Stimulated activated CD8-positive, alpha-beta memory T cell treated with anti-CD3 and anti-CD28 coated beads, Interleukin-15, amount 100 ng/mL, for 1 hour (primary cell): ENCODE measurements at places on chromosomes 12 and 14.

- DNase-seq, result no peak
These were observed at the start of gene CD9 for GRCh38 chr12:6200256-6201212. CD9 (plus strand) TSS chr12:6200400; CDS start chr12:6200500, 100 bp downstream.

DNA sequence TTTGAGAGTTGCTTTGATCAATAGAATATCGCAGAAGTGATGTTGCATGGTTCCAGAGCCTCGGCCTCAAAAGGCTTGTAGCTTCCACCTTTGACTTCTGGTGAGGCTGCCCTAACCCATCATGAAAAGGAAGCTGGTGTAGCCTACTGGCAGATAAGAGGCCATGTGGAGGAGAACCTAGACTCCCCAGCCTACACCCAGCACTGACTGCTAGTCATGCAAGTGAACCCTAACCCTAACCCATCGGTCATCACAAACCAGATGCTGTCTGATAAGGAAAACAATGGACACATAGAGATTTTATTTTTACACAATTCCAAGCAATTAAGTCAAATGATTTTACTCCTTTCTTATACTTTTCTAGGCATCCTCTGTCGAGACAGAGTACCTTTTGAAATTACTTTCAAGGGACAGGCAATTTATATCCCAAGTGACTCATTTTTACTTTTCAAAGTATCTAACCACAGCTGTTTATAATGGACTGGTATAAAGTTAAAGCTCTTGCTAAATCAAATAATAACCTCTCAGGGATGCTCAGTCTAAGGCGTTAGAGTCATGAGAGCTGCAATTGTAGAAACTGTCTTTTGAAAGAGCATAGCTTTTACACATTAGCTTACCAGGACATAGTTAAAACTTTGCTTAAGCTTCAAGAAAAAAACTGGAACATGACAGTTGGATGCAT is 17.6 kb downstream of the PTPRB start:
- DNase-seq, result no peak

- no peak for DNase-seq
These were observed 31.9 kb upstream of the PAPOLA start for GRCh38 chr14:96470331-96470730.

DNA sequence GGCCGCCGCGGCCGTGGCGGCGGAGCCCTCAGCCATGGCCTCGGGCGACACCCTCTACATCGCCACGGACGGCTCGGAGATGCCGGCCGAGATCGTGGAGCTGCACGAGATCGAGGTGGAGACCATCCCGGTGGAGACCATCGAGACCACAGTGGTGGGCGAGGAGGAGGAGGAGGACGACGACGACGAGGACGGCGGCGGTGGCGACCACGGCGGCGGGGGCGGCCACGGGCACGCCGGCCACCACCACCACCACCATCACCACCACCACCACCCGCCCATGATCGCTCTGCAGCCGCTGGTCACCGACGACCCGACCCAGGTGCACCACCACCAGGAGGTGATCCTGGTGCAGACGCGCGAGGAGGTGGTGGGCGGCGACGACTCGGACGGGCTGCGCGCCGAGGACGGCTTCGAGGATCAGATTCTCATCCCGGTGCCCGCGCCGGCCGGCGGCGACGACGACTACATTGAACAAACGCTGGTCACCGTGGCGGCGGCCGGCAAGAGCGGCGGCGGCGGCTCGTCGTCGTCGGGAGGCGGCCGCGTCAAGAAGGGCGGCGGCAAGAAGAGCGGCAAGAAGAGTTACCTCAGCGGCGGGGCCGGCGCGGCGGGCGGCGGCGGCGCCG is 381 bp downstream of the YY1 start:
- no peak for DNase-seq

GRCh38 chr12:54773593-54773992 is 80.7 kb upstream of the MUCL1 start:
- DNase-seq, result no peak

GRCh38 chr12:16281157-16281556 is 3.7 kb upstream of the SLC15A5 start:
- DNase-seq, result no peak

GRCh38 chr14:75372260-75372659 is 55.6 kb upstream of the JDP2 start:
- no peak for DNase-seq

DNA sequence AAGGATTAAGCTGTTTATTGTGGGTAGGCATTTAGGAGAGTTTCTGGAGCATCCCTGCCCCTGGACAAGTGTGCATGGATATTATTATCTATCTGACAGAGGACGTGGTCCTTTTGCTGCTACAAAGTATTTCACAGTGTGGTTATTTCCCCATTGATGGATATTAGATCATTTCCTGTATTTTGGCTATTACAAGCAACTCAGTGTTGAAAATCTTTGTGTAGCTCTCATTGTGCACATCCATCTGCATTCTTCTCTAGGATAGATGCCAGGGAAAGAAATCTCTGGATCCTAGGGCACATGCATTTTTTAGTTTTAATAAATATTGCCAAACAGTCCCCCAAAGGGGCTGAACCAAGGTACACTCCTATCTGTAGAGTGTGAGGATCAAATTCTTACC is 154.3 kb upstream of the SRRM4 start:
- DNase-seq, result no peak

- DNase-seq, result no peak
These were observed 5.4 kb downstream of the SRSF5 start for GRCh38 chr14:69772082-69773017.

- DNase-seq, result no peak
These were observed 6.7 kb downstream of the NR4A1 start for GRCh38 chr12:52057638-52058576.

- no peak for DNase-seq
These were observed 440.4 kb downstream of the ADAMTS20 start for GRCh38 chr12:43111608-43112007.

- DNase-seq, result no peak
These were observed 43.0 kb downstream of the GLRX5 start for GRCh38 chr14:95577870-95578269.

- DNase-seq, result no peak
These were observed 598 bp downstream of the RASSF9 start for GRCh38 chr12:85835426-85836196.

- DNase-seq, result no peak
These were observed 26.3 kb downstream of the KLRK1 start for GRCh38 chr12:10363658-10363913.

- DNase-seq, result no peak
These were observed 56.6 kb downstream of the TTC9 start for GRCh38 chr14:70698288-70698687.

GRCh38 chr12:117328556-117329100 is 32.8 kb downstream of the NOS1 start:
- DNase-seq, result no peak

DNA sequence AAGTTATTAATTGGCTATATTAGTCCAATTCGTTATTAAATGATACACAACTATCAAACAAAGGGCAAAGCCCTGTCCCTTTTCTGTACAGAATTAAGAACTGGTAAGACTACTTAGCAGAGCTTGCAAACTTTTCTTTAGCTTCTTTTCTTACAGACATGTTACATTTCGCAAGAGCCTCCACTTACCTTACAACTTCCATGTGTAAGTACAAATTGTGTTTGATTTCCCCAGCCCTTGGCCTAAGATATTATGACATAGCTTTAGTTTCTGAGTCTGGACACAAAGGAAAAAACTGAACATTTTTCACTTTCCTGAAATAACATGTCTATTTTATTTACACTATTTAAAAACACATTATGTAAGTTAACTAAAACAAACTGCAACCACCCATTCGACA is 1.7 kb downstream of the ATF7 start:
- no peak for DNase-seq

- no peak for DNase-seq
These were observed 46.5 kb downstream of the SPATS2 start for GRCh38 chr12:49413796-49414195.

DNA sequence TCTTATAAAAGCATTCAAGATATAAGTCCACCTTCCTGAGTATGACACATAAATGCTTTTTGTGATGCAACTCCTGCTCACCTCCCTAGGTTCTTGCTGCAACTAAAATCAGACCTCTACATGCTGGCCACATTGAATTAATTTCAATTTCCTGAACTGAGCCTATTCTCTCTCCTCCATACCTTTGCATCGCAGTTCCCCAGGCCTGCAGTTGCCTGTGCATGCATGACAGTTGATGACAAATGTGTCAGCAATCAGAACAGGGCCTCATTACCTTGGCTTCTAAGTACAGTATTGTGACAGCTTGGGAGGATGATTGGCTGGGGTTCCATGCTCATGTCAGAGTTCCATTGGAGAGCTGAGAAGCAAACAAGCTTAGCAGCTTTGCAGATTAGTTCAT is 3.9 kb upstream of the TM7SF3 start:
- no peak for DNase-seq

GRCh38 chr12:49808686-49809380 is 19.4 kb downstream of the NCKAP5L start:
- no peak for DNase-seq

DNA sequence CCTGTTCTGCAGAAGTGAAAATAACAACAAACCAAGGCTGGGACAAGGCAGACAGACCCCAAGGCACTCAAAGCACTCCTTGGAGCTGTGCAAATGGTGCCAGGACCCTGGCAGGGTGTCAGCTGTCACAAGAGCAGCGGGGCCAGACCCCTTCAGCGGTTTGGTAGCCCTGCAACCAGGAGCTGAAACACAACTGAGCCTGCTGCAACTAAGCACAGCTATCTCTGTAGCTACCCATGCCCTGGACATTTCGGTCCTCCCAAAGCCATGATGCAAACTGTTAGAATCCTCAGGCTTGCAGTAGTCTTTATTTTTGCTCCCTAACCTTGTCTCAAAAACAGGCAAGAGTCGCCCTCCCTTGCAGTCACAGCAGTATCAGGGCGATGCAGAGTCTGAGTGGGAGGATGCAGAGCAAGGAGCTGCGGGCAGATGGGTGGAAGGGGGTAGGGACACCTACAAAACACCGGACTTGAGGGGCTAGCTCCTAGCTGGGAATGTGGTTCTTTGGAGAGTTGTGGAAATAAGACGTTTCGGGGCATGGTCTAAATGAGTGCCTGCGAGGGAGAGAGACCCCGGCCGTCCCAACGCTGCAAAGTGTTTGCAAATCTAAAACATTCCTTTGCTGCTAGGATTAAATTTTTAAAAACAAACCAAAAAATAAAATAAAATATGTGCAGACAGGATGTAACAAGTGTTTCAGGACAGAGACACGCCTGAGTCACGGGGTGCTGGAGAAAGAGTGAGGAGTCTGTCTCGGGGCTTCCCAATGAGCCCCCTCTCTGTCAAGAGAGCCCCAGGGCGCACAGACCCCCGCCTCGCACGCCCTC is 1.0 kb downstream of the NUAK1 start:
- no peak for DNase-seq

GRCh38 chr12:105740970-105741725 is 397.6 kb downstream of the NUAK1 start:
- no peak for DNase-seq

DNA sequence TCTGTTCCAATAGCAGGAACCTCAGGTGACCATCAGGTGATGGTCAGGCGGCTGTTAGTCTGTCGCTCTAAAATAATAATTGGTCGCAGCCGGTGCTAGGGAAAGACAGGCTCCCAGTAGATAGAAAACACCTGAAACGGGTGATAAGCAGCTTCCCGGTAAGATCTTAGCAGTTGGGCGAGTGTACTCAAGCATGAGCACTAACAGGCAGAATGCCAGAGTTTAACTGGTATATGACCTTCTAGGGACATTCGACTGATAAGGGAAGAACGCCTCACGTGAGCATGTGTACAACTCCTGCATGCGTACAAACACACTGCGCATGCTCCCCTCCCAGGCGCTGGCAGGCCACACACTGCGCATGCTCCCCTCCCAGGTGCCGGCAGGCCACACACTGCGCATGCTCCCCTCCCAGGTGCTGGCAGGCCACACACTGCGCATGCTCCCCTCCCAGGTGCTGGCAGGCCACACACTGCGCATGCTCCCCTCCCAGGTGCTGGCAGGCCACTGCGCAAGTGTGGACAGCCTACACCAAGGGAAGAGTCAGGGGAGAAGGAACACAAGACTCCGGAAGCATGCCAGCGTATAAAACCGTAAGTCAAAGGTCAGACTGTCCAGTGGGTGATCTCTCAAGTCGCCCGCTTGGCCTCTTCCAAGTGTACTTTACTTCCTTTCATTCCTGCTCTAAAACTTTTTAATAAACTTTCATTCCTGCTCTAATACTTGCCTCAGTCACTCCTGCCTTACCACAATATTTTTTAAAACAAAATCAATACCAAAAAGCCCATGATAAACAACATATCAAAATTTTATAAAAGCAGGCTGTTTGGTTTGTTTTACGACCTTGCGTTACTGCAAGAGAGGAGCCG is 24.5 kb downstream of the GPRC5D start:
- DNase-seq, result no peak

DNA sequence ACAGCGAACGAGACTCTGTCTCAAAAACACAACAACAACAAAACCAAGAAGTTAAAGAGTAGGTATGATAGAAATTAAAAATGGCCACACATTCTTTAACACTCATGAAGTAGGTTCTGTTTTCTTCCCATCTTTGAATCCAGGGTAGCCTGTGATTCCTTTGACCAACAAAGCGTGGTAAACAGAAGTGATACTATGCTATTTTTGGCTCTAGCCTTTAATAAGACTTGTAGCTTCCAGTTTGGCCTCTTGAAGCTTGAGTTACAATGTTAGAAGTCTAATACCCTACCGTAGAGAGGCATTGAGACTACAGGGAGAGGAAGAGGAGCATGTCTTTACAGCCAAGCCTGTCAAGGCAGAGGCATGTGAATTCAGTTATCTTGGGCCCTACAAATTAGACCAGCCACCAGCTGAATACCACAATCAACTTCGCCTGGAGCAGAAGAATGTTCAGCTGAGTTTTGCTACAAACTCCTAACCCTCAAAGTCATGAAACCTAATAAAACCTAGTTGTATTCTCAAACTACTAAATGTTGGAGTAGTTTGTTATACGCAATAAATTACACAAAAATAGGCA is 4.9 kb upstream of the NEMF start:
- no peak for DNase-seq

DNA sequence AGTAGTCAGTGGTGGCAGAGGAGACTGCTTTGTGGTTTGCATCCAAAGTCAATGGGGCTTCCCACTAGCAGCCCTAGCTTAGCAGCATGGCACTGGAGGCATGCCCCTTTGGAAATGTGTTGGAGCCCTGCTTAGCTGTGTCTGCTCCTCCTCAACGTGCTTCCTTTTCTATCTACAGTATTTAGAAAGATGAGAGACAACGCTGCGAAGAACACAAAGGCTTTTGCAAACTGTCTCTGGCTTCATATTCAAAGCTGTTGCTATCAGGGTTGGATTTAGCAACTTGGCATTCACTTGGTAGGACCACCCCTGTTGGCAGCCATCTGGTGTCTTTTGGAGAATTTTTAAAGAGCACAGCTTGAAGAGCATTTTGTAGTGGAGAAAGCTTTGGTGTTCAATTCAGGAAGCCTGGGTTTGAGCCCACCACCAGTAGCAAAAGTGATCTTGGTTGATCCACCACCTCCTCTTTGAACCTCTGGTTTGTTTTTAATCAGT is 82.1 kb upstream of the CCDC196 start:
- DNase-seq, result no peak

GRCh38 chr12:127896661-127897060 is 370.3 kb upstream of the TMEM132C start:
- DNase-seq, result no peak

GRCh38 chr14:68268719-68269118 is 449.1 kb downstream of the RAD51B start:
- DNase-seq, result no peak
